ENCODE measurements at places on chromosomes 5 and 9.

- no peak for DNase-seq
These were observed 1021.9 kb downstream of the CDH12 start for GRCh38 chr5:21831145-21831787.

- DNase-seq = no peak
These were observed 159.8 kb upstream of the HMHB1 start for GRCh38 chr5:143652108-143652700.

- DNase-seq = no peak
These were observed 65.2 kb upstream of the RNU6ATAC start for GRCh38 chr9:134229466-134230091.

DNA sequence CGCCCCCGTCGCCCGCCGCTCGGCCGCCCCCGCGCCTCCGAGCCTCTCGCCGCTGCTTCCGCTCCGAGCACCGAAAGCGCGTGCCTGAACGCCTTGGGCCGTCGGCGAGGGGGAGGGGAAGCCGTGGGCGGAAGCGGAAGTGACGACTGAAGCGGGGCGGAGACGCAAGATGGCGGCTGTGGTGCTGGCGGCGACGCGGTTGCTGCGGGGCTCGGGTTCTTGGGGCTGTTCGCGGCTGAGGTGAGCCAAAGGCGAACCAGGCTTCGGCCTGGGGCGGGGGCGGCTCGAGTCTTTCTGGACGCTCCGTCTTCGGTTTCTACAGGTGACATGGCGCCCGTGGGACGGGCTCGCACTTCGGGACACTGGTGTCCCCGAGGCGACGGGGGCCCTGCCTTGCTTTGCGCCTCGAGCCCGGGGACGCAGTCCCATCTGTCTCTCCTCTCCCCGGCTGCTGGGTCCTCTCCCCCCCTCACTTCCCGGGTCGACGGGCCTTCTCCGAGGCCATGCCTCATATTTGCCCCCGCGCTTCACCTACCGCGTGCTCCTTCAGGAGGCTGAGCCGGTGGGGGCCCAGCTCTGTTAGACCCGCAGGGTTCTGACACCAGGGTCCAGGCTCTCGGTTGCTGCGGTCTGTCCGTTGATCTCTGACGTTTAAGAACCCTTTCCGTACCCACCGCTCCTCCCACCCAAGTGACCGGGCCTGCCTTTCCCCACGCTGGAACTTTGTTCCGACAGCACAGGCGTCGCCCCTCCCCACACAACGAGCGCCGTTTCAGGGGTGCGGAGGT, at the start of the genes ENTR1 and PMPCA:
TSS of gene ENTR1 (minus strand) at position 115 of the 788 bp plus-strand sequence. CDS start 217 bp downstream, outside the sequence.
TSS of gene PMPCA (plus strand) at position 159 of the 788 bp plus-strand sequence. CDS start at position 170, 11 bp downstream.
- peak; percentile 78 for DNase-seq

DNA sequence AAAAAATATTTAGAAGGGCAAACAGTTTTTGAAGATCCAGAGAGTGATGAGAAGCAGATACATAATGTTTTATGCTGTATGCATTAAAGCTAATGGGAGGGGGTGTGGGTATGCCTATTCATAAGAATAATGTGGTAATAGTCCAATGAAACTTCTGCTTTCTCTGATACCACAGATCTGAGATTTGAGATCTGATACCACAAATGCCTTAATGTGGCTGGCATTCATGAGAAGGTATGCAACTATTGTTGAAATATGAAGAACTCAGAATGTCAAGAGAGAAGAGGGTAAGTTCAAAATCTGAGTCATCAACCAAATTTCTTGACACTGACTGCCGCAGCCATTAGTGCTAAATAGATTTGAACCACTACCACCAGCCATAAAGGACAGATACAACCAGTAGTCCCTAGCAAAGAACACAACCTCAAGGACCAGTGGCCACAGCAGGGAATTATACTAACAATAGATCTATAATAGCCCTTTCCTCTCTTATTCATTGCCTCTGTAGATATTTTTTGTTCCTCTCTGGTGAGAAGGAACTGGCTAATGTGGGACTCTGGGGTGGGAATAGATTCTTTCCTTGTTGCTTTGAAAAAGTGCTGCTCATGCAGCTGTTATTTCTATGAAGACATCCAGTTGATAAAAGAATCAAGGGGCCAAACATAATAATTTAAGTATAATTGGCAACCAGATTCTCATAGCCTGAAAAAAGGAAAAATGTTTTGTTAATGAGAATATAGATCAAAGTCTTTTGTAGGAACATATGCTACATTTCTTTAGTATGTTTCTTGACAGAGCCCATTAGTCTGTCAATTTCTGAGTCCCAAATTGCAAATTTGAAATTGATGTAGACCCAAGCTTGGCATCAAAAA, 256.5 kb upstream of the ZNF608 start:
- DNase-seq = no peak

DNA sequence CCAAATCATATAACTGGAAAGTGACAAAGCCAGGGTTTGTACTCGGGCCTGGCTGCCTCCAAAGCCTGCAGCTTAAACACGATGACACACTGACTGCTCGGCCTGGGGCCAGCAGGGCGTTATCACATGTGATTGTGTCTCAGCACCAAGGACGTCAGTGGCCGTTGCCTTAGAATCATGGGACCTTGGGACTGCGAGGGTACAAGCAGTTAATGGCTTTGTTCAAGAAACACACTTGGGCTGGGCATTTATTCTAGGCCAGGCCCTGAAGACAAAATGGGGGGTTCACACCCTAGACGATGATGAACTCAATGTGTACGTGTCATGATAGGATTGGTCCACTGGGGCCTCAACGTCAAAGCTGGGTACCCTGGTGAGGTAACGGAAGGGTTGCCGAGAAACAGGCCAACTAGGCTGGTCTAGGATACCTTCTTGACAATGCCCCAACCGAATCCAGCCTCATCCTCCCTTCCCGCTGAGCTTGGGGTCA, 13.0 kb downstream of the SH3PXD2B start:
- DNase-seq = no peak

DNA sequence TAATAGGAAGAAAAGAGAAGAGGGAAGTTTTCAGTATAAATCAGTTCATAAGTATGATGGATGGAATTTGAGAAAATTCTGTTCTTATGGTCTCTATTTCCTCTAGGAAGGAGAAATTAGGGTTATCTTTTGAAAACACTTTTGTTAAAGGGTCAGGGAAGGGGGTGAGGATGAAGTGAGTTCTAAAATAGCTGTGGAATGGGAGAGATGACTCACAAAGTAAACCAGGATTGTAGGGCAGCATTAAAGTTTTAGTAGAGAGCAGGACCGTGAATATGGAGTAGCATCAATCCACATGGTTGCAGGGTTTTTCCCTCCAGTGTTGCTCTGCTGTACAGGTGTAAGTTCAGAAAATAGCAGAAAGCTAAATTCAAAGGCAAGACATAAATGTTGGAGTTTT, 32.4 kb downstream of the MUSK start:
- DNase-seq = no peak

- DNase-seq = no peak
These were observed 2.6 kb upstream of the OR13C3 start for GRCh38 chr9:104539275-104539674.

DNA sequence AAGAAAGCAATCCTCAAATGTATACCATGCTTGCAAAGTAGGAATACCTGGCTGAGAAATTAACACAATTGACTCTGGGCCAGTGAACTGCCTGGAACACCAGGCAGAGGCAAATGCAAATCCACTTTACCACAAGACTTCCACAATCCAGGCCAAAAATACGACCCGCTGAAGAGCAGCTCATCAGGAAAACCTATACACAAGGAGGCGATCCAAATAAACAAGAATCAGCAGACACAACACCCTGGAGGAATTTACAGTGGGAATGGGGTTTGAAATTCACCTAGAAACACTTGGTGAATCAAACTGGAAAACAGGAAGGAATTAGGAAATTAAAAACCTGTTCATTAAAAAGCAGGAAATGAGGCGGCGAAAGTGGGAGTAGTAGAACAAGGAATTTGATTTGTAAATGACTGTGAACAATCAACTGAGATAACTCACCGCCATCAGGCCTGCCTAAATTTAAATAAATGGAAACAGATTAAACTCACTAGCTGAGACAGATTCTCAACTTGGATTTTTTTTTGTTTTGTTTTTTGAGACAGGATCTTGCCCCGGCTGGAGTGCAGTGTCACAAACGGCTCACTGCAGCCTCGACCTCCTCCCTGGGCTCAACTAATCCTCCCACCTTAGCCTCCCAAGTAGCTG, 15.9 kb downstream of the CMBL start:
- no peak for DNase-seq

- DNase-seq = no peak
These were observed 78.0 kb downstream of the ARHGAP26 start for GRCh38 chr5:142847898-142848790.

DNA sequence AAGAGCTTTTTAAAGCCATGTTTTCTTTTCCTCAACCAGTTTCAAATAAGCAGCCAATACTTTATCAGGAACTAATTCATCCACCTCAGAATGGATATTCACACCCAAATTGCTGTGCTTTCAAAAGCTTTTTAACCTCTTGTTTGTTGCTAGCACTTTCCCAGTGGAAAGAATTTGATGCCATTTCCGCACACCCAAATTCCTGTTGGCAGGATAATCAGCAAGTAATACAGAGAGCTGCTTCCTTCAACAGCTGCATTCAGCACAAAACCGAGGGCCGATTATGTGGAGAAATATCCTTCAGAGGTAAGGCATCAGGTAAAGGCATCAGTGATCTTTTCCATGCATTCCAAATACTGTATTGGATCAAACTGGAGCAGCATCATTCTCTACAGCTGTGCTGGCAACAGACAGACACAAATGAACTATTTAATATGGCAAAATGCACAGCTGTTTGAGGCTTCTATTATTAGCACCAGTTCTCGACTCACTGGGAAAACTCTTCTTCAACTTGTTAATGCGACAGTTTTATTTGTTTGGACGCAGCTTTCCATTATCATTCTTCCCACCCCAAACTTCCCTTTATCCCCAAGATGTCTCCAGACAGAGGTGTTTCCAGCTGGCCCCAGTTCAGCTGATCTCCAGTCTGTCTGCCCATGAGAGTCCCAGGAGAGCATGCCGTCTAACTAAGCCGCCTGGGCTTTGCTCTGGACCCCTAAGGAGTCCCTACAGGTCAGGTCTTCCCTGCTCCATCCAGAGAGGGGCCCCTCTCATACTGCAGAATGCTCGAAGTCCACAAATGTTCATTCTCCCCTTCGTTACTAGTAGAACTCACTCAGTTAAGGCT, 22.2 kb upstream of the MGAT1 start:
- no peak for DNase-seq

GRCh38 chr9:134476272-134476941, 150.2 kb downstream of the RXRA start:
- no peak for DNase-seq

GRCh38 chr5:138655530-138656190, 80.5 kb upstream of the HSPA9 start:
- DNase-seq = no peak

- DNase-seq = no peak
These were observed 166.3 kb downstream of the MPDZ start for GRCh38 chr9:13113216-13113615.

GRCh38 chr9:13962006-13962405, 351.9 kb downstream of the NFIB start:
- DNase-seq = no peak

- DNase-seq = no peak
These were observed 59.5 kb upstream of the RARS1 start for GRCh38 chr5:168426864-168427172.

DNA sequence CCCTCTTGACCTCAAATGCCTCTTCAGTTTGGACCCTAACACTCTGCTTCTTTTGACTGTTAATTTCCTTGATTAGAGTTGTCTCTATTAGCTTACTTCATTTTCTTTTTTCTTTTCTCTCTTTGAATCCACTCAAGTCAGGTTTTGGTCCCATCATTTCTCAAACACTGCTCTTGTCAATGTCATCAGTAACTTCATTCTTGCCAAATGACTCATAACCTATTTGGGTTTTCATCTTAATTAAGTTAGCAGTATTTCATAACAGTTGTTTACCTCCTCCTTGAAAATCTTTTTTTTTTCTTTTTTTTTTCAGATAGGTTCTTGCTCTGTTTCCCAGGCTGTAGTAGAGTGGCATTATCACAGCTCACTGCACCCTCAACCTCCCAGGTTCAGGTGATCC, 119.6 kb downstream of the PARP8 start:
- DNase-seq = no peak

DNA sequence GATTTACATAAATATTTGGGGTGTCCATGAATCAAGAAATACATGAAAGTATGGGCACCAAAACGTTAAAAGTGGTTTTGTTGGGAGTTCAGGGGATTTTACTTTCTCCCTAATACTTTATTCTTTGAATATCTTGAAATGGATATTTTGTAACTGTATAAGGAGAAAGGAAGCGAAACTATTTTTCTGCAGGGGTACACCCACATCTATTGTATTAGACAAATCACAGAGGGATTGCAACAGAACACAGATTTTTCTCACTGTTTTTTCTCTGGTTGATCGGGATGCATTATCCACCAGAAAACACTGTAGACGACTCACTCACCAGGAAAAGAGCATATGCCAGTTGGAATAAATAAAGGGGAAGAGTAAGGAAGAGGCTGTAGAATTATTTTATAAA, 1.2 kb upstream of the RABGAP1 start:
- DNase-seq = no peak

DNA sequence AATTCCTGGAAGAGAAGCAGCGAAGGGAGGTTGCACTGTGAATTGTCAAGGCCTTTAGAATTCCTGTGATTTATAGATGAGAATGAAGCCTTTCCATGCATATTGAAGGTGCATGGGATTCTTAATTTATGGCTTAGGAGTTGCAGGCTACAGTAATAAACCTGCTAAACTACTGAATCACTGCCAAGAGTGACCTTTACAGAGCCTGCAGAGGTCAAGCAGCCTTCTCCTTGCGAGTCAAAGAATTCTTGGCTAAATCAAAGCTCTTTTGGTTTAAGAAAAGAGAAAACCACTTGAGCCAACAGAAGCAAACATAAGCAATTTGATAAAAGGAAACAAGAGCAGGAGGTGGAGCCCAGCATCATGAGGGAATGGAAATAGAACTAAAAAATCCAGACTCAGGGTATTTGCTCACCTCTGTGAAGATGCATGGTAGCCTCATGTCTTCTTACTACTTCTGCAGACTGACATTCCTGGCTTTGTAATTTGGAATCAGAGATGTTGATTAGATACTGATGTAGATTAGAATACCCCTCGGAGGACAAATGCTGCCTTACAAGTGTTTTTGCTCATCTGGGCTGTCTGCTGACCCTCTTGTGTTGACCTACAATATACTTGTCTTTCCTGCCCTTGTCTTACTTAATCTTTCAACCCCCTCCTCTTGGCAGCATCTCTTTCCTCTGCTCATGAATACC, 90.3 kb upstream of the IFNK start:
- no peak for DNase-seq

- DNase-seq = no peak
These were observed 19.3 kb downstream of the SLC6A7 start for GRCh38 chr5:150209099-150209635.

- DNase-seq = no peak
These were observed 41.9 kb downstream of the SYK start for GRCh38 chr9:90843525-90843924.

- no peak for DNase-seq
These were observed 63.3 kb downstream of the FAM174A start for GRCh38 chr5:100598446-100598845.

GRCh38 chr5:45402804-45403455, 293.2 kb downstream of the HCN1 start:
- no peak for DNase-seq

- no peak for DNase-seq
These were observed 233.8 kb downstream of the HSPA4 start for GRCh38 chr5:133285583-133286021.
